ENCODE measurements at places on chromosomes 4 and X.

GRCh38 chr4:78171482-78171881 lies 114.4 kb downstream of the FRAS1 start:
- no peak for DNase-seq

- no peak for DNase-seq
These were observed 78.4 kb downstream of the REPS2 start for GRCh38 chrX:17024886-17025285.

- DNase-seq, result no peak
These were observed 500.1 kb downstream of the PCDH18 start for GRCh38 chr4:137032222-137032621.

DNA sequence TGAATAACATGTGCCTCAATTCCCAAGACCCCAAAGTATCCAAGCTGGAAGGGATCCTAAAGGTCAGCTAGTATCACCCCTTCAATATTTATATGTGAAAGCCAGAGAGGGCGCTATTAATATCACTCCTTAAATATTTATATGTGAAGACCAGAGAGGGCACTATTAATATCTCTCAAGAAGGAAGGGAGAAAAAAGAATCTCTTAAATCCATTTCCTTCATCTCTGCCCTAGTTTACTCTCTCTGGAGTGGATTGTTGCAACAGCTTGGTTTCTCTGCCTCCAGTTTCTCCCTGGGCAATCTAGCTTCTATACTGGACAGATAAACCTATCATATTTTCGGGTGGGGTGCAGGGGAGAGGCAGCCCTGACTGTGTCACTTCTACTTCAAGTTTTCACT lies 31.6 kb upstream of the MSN start:
- no peak for DNase-seq

GRCh38 chrX:53595266-53595810 lies 91.2 kb downstream of the HUWE1 start:
- no peak for DNase-seq

- DNase-seq, result no peak
These were observed 244.1 kb upstream of the EDNRA start for GRCh38 chr4:147236806-147237205.

DNA sequence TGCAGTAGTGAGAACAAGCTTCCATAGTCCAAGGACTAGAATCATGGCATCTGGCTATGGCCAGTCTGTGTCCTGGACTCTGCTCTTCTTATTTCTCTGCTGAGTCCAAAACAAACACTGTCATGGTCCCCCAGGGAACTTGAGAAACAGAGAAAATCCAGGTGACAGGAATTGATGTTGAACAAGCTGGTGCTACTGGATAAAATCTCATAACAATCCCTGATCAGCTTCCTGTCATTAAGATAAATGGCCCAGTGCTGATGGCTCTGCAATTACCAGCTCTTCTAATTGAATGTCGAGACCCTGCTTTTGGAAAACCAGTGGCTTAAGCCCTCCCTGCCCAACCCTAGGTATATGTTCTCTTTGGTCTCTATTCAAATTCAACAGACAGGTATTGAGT lies 58.8 kb upstream of the ARHGAP36 start:
- no peak for DNase-seq

DNA sequence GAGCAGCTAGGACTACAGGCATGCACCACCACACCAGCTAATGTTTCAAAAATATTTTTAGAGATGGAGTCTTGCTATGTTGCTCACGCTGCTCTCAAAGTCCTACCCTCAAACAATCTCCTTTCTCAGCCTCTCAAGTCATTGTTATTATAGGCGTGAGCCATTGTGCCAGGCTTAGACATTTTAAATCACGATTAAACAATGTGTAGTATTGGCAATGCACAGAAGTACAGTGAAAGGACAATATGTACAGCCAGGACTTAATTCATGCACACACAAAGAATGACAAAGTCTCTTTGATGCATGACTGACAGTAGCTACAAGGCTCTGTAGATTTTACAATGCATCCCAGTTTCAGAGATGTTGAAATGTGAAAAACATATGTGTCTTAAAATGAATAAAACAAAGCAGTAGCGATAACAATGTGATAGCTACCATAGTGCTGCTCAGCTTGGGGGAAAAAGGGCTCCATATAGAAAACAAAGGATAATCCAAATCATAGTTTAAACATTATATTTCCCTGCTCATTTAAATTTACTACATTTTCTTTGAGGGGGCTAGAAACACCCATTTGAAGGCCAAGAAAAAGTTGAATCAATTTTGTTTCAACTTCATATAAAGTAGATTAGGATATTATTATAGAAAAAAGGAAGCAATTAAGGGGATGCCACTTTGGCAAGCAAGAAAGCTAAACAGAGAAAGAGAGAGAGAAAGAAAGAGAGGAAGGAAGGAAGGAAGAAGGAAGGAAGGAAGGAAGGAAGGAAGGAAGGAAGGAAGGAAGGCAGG lies 272.4 kb upstream of the SMIM31 start:
- no peak for DNase-seq

DNA sequence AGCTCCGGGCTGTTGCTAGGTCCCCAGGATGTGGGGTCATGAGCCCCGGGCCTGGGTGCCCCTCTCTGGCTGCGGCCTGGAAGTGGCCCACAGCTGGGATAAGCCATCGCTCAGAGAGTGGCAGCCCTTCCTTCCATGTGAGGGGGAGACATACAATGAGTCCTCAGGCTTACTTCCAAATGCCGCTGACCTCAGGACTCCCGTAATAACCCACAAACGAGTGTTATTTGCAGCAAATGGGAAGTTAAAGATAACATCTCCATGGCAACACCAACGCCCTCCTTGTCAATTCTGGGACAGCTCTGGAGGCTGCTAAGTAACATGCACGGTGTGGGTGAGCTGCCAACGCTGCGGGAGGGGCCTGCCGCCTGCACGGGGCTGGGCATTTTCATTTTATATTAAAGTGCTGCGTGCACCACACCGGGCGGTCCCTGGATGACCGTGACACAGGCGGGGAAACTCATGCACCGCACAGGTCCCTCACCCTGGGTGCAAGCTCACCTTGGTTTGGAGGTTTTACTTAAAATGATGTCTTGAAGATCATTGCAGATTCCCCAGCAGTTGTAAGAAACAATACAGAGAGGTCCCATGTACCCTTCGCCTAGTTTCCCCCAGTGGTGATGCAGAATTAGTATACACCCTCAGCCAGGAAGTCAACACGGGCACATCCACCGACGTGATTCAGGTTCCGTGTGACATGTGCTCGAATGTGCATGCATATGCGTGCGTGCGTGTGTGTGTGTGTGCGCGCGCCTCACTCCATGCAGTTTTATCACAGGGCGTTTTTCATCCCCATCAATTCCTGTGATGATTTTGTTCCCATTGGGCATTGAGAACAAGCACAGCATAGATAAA lies 79.4 kb downstream of the ABLIM2 start:
- no peak for DNase-seq

DNA sequence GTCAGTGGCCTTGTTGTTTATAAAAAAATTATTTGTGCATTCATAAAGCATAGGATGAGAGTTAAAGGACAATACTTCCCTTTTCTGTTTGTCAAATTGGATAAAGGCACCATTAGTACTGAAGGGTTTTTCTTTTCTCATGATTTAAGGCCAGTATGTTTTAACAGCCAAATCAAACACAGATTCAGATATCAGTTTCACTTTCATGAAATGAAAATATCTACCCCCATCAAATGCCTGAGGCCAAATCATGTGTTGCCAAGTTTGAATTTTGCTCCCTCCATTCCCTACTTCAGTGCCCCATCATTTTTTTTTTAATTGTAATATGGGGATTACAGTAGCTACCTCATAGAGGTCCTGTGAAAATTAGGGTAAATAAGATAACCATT lies 745.9 kb downstream of the RPA4 start:
- no peak for DNase-seq

GRCh38 chrX:129145840-129146272 lies 377.4 kb downstream of the SMARCA1 start:
- no peak for DNase-seq

GRCh38 chr4:118803253-118803652 lies 32.7 kb downstream of the SEC24D start:
- DNase-seq, result no peak

- no peak for DNase-seq
These were observed 29.2 kb downstream of the NUDT9 start for GRCh38 chr4:87451537-87451936.

GRCh38 chr4:134382478-134383227 lies 181.1 kb upstream of the PABPC4L start:
- DNase-seq, result no peak

GRCh38 chr4:81136161-81136905 lies 78.7 kb downstream of the PRKG2 start:
- DNase-seq, result no peak

DNA sequence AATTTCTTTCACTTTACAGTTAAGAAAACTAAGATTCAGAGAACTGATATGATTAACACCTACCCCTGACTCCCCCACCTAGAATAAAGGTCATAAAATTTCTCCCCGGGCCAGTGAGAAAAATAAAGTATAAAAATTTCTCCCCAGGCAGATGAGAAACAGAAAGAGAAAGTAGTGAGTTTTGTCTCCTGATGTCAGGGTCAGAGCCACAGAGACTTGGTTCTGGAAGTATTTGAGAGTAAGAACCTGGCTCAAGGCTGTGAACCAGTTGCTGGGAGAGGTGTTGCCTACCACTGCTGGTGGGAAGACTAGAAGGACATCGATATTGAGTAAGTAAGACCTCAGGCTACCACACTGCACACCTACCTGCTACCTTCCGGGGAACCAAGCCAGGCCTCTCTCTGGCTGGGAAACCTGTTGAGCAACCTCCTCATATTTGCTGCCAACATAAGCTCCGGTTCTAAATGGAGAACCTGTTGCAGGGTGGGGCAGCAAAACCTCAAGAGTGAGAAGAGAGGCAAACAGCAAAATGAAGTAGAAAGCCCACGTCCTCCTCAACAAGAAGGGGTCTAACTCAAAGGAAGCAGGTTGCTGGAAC lies 104.2 kb upstream of the PUDP start:
- DNase-seq, result no peak

- no peak for DNase-seq
These were observed 645.7 kb downstream of the TLL1 start for GRCh38 chr4:166518776-166519175.

DNA sequence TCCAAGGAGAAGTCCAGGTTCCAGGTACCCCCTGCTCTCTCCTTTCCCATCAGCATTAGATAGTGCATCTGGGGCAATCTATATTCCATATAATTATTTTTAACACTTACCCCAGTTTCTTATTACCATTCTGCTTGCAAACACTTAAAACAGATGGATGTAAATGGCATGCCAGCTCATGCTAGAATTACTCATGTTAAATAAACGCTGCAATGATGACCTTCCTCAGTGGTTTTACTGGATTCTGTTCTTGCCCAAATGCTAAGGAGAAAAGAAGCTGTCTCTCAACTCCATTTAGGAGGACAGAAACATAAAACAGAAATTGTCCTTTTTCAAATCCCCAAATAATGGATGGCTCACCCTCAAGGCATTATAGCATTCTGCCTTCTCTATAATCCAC lies 161.1 kb downstream of the NLGN4X start:
- no peak for DNase-seq

GRCh38 chr4:102338405-102338804 lies 6.9 kb downstream of the SLC39A8 start:
- no peak for DNase-seq

DNA sequence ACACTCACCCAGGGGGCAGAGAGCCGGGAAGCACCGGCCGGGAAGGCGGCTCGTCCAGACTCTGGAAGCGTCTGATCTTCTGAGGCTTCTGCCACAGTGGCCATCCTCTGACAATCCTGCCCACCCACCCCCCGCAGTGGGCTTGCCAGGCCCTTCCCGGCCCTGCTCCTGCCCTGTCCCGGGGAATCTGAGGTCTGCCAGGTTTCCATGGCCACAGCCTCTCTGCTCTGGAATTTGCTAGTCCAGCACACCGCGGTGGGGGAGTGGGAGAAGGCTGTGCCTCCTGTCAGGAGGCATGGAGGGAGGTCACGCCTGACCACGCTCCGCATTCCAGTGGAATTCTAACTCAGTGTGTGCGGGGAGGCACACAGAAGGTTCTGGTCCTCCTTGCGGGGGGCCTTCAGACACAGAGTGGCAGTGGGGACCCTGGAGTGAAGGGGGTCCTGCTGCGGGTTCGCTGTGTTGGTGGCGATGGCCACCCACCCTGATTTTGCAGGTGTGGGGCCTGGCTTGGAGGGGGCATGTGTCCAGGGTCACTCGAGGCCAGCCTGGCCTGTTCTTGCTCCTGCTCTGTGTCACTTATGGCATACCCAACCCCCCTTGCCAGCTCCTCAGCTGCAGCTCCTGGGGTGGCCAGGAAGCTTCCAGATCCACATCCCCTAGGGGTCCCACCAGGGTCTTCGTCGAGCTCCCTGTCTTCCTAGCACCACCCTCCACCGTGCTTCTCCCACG lies 55.6 kb upstream of the ADRA2C start:
- no peak for DNase-seq

DNA sequence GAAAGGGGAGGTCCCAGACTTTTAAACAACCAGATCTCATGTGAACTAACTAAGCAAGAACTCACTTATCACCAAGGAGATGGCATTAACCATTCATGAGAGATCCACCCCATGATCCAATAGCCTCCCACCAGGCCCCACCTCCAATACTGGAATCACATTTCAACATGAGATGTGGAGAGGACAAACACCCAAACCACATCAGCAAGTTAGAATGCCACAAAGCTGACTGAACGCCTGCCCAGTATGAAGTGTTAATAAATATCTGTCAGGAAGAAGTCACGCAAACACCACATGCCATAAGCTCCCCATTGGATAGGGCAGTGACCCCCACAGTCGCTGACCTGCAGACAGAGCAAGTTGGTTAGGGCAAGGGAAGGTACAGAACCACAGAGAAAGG lies 14.3 kb downstream of the SLC10A6 start:
- no peak for DNase-seq

DNA sequence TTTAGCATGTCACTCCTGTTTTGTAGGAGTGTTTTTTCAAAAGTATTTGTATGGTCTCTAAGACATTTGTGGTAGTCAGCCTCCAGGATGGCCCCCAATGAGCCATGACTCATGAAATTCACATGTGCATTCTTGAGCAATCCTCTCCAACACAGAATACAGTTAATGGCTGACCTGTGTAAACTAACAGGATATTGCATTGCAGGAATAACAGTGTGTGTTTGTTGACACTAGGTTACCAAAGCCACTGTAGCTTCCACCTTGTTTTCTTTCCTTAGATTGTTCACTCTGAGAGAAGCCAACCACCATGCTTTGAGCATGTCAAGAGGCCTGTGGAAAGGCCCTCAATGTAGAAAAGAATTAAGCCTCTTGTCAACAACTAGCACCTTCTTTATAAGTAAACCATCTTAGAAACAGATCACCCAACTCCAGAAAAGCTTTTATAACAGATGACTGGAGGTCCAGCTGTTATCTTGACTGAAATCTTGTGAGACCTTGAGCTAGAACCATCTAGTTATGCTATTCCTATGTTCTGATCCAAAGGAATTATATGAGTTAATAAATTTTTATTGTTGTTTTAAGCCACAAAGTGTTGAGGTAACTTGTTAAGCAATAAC lies 28.5 kb downstream of the TBCK start:
- no peak for DNase-seq
